H4 (cell line): ENCODE measurements at places on chromosomes 3 and 15. TPM values are rescaled to one million over a fixed set of nuclear protein-coding genes. Genes with fewer than 3 reads are reported as not detected.

DNA sequence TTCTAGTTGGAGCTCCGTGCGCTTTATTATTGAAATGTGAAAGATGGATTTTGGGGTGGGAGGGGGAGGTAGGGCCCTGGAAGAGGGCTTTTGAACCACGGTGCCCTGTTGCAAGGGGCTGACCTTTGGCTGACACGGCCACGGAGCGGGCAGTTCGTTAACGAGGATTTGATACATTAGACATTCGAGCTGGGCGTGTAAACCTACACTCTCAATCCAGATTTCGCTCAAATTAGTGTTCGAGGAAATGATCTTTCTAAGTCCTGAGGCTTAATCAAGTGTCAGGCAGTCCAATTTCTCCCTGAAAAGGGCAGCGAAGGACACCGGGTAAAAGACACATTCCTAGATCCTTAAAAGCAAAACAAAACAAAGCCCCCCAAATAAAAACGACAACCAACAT, 13.0 kb downstream of the ZIC1 start:
- DNase-seq = no peak

PPP1R14D gene
- not detected in 2 replicates for total RNA-seq

- peak; percentile 53 for DNase-seq
Observed at GRCh38 chr15:72227192-72227586, 3.8 kb downstream of the PKM start.

GRCh38 chr3:16177962-16178627, 3.6 kb downstream of the GALNT15 start:
- DNase-seq = peak; percentile 74

RNU5B-1 gene
- not detected in 2 replicates for total RNA-seq
